ENCODE measurements at places on chromosomes 3 and 15.

- no peak for DNase-seq
- no peak overlapping the region for H3K4me3 ChIP-seq
- peaks cover 2% of the 10 kb centered on the region for H3K36me3 ChIP-seq
- peaks cover 100% of the 10 kb centered on the region for H3K27me3 ChIP-seq
- H3K4me1 ChIP-seq = peaks cover 5% of the 10 kb centered on the region
- H3K27ac ChIP-seq = no peak overlapping the region
Observed at GRCh38 chr15:52796753-52797520, 6.8 kb upstream of the ONECUT1 start.

GRCh38 chr3:135565546-135565945, 400.0 kb upstream of the PPP2R3A start:
- no peak overlapping the region for H3K4me3 ChIP-seq
- H3K36me3 ChIP-seq = no peaks in the 10 kb centered on the region
- no peak overlapping the region for H3K27ac ChIP-seq

DNA sequence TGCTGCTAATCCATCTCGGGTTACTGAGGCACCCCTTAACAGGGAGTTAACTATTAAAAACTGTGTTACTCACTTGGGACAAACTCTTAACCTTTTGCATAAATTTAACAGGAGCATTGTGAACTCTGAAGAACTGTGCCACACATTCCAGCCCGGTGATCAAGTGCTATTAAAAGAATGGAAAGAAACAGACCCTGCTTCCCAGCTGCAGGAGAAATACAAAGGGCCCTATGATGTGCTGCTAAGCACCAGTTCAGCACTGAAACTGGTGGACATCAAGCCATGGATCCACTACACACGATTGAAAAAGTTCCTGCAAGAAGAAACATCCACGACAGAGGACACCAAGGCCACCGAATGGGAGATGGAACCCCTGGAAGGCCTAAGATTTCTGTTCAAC, 114.7 kb upstream of the PLCL2 start:
- H3K27ac ChIP-seq = no peak overlapping the region
- peaks cover 4% of the 10 kb centered on the region for H3K27me3 ChIP-seq
- no peak overlapping the region for H3K4me3 ChIP-seq
- no peaks in the 10 kb centered on the region for H3K36me3 ChIP-seq
- H3K4me1 ChIP-seq = peaks cover 8% of the 10 kb centered on the region
- no peak for DNase-seq

DNA sequence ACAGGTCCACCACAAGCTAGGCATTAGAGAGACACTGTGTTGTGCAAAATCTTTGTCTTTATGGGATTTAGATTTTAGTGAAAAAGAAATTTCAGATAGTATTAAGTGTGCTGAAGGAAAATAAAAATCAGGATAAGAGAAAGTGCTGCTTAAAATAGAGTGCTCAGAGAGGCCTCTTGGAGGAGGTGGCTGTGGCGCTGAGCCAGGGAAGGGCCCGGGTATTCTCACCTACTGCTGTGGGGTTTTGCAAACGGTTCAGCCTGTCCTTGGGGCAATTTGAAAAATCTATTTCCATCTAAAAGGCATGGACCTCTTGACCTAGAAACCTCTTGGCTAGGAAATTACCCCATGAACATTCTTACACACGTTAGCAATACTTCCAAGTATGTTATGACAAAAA, 267.7 kb downstream of the TJP1 start:
- H3K4me3 ChIP-seq = no peak overlapping the region
- H3K27ac ChIP-seq = no peak overlapping the region
- peaks cover 4% of the 10 kb centered on the region for H3K27me3 ChIP-seq
- no peaks in the 10 kb centered on the region for H3K36me3 ChIP-seq

- H3K36me3 ChIP-seq = peaks cover 5% of the 10 kb centered on the region
- peaks cover 8% of the 10 kb centered on the region for H3K4me1 ChIP-seq
- peak; percentile 73 for DNase-seq
Observed at GRCh38 chr3:181709537-181710279, 2.0 kb upstream of the SOX2 start.

DNA sequence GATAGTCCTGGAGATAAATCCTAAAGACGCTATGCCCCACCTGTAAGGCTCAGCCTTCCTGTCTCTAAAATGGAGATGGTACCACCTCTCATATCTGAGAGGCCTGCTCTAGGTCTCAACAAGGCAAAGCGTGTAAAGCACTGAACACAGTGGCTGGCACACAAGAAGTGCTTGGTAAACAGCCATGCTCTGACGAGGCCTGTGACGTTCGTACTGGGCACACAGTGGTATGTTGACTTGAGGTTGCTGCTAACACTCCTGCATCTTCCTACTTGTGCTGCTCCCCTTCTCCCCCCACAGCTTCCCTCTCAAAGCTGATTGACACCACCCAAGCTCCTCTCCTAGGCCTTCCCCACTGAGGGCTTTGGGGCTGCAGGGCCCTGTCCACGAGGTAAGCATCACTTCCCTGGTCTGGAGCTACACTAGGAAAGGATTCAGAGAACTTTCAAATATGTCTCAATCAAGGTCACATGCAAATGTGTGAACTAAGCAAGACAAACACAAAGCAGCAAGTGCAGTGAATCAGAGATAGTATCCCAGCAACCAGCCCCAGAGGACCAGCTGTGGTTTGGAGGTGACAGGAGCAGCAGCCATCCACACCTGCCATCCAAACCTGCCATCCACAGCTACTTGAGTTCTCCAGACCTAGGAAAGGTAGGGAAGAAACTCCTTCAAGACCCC, 177.5 kb downstream of the STT3B start:
- no peak overlapping the region for H3K4me3 ChIP-seq
- no peak for DNase-seq
- H3K27me3 ChIP-seq = peaks cover 14% of the 10 kb centered on the region
- H3K36me3 ChIP-seq = no peaks in the 10 kb centered on the region
- H3K4me1 ChIP-seq = no peaks in the 10 kb centered on the region

DNA sequence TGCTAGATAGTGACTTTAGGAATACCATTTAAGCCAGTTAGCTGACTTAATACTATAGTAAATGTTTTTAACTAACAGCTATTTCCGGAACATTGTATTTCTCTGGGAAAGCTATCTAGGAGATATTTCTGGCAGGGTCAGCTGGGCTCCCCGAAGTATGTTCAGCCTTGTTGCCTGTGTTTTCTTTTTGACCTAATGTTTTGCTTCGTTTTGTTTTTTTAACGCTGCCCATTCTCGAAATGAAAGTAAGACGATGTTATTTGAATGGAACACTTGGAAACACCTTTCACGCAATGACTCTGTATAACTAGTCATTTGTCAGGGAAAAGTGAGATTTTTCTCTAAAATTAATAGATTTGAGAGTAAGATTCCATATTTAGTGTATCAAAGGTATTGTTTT, 702.9 kb upstream of the NAALADL2 start:
- no peaks in the 10 kb centered on the region for H3K27me3 ChIP-seq
- no peak for DNase-seq
- H3K36me3 ChIP-seq = no peaks in the 10 kb centered on the region
- H3K4me3 ChIP-seq = no peak overlapping the region
- H3K4me1 ChIP-seq = no peaks in the 10 kb centered on the region
- no peak overlapping the region for H3K27ac ChIP-seq

- no peaks in the 10 kb centered on the region for H3K4me1 ChIP-seq
- H3K27ac ChIP-seq = no peak overlapping the region
- peaks cover 8% of the 10 kb centered on the region for H3K27me3 ChIP-seq
- no peak for DNase-seq
Observed at GRCh38 chr3:197322149-197322548, 23.7 kb upstream of the DLG1 start.

DNA sequence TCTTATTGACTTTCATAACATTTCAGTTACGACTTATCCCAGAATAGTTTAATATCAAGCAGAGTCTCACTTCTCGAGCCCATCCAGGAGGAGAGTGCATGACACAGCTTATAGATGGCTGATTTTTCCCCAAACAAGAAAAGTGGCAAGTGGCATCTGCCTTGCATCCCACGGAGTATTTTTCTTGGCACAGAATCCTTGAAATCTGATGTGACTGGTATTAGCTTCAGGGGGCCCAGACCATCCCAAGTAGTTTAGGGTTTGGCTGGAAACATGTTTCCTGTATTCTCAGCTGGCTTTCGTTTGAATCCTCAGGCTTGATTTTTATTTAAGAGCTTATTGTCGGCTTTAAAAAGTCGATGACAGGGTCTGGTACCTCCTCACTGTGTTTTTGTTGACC, 20.7 kb upstream of the FBXL22 start:
- no peak overlapping the region for H3K4me3 ChIP-seq
- peaks cover 43% of the 10 kb centered on the region for H3K36me3 ChIP-seq
- no peak overlapping the region for H3K27ac ChIP-seq
- H3K4me1 ChIP-seq = no peaks in the 10 kb centered on the region
- DNase-seq = no peak

GRCh38 chr3:72938471-72939265, 50.8 kb downstream of the GXYLT2 start:
- no peak overlapping the region for H3K27ac ChIP-seq
- H3K36me3 ChIP-seq = no peaks in the 10 kb centered on the region
- no peak overlapping the region for H3K4me3 ChIP-seq

DNA sequence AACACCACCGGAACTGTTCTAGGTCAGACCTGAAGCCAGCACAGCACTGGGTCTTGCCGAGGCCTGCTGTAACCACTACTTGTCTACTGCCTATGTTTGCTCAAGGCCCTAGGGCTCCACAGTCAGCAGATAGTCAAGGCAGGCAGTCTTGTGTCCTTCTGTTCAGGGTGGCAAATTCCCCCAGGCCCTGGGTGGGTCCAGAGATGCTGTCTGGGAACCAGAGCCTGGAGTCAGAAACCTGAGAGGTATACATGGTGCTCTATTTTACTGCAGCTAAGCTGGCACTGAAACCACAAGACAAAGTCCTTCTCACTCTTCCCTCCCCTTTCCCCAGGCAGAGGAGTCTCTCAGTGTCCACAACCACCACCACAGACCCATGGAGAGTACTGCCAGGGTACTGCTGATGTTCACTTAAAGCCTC, 89.9 kb downstream of the BBX start:
- H3K27me3 ChIP-seq = no peaks in the 10 kb centered on the region
- no peak overlapping the region for H3K4me3 ChIP-seq
- H3K36me3 ChIP-seq = peaks cover 21% of the 10 kb centered on the region
- DNase-seq = no peak
- no peak overlapping the region for H3K27ac ChIP-seq
- H3K4me1 ChIP-seq = no peaks in the 10 kb centered on the region

GRCh38 chr15:70101459-70102113, 3.9 kb upstream of the TLE3 start:
- peaks cover 67% of the 10 kb centered on the region for H3K27me3 ChIP-seq
- peaks cover 53% of the 10 kb centered on the region for H3K4me1 ChIP-seq

DNA sequence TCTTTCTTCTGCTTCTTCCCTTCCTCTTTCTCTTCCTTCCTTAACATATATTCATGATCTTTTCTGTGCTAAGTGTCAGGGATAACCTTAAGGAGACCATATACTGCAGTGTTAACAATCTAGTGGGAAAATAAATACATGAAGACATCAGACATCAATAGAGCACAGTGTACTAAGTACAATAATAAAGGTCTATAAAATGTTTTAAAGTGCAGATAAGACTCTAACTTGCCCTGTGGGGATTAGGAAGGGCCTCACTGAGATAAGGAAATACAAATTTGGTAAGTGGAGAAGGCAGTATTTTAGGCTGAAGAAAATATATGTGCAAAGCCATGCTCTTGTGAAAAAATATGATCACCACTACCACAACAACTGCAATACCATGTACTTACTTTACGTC, 49.2 kb upstream of the NANOGP8 start:
- no peaks in the 10 kb centered on the region for H3K4me1 ChIP-seq
- no peaks in the 10 kb centered on the region for H3K27me3 ChIP-seq
- no peak overlapping the region for H3K4me3 ChIP-seq
- H3K36me3 ChIP-seq = no peaks in the 10 kb centered on the region
- no peak for DNase-seq

DNA sequence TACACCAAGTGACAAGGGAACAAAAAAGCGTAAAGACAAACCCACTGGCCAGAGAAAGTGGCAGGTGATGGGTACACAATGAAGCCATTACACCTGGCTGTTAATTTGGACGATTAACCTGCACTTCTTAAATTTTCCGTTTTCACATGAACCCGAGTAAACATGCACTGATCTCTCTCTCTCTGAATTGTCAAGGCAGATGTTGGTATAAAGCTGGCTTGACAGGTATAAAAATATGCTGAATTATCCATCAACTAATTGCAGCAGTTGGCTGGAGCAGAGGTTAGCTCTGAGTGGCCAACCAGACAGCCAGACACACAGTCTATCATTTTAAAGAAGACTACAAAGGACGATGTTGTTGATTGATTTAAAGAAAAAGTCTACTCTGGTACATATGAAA, 561.7 kb upstream of the ALCAM start:
- no peaks in the 10 kb centered on the region for H3K4me1 ChIP-seq
- no peak for DNase-seq
- H3K4me3 ChIP-seq = no peak overlapping the region
- no peaks in the 10 kb centered on the region for H3K27me3 ChIP-seq

- H3K36me3 ChIP-seq = no peaks in the 10 kb centered on the region
- no peaks in the 10 kb centered on the region for H3K27me3 ChIP-seq
- no peaks in the 10 kb centered on the region for H3K4me1 ChIP-seq
- peak overlapping the region; percentile 87 for H3K27ac ChIP-seq
- H3K4me3 ChIP-seq = peak overlapping the region; percentile 66
Observed at GRCh38 chr3:80770106-80771074, 991.1 kb downstream of the GBE1 start.

GRCh38 chr3:46913644-46914043, 36.1 kb downstream of the PTH1R start:
- H3K4me3 ChIP-seq = no peak overlapping the region
- H3K4me1 ChIP-seq = peaks cover 14% of the 10 kb centered on the region
- H3K36me3 ChIP-seq = peaks cover 13% of the 10 kb centered on the region
- peaks cover 5% of the 10 kb centered on the region for H3K27me3 ChIP-seq

- no peak for DNase-seq
- no peaks in the 10 kb centered on the region for H3K27me3 ChIP-seq
- H3K36me3 ChIP-seq = peaks cover 70% of the 10 kb centered on the region
- no peak overlapping the region for H3K27ac ChIP-seq
- peaks cover 89% of the 10 kb centered on the region for H3K4me1 ChIP-seq
Observed at GRCh38 chr15:38541026-38541425, 23.6 kb downstream of the RASGRP1 start.

GRCh38 chr3:119015942-119016341, 18.7 kb downstream of the IGSF11 start:
- no peak overlapping the region for H3K4me3 ChIP-seq
- no peaks in the 10 kb centered on the region for H3K36me3 ChIP-seq
- no peak for DNase-seq
- peaks cover 2% of the 10 kb centered on the region for H3K4me1 ChIP-seq

GRCh38 chr3:57910990-57911389, 97.2 kb upstream of the FLNB start:
- H3K27ac ChIP-seq = no peak overlapping the region
- no peak overlapping the region for H3K4me3 ChIP-seq
- no peaks in the 10 kb centered on the region for H3K4me1 ChIP-seq
- H3K27me3 ChIP-seq = no peaks in the 10 kb centered on the region
- peak; percentile 39 for DNase-seq

Data from activated naive CD4-positive, alpha-beta T cell treated with anti-CD3 and anti-CD28 coated beads, Interleukin-2, amount 10 ng/mL, durations not matched to agents 7 days and 5 days (primary cell).